ENCODE measurements at places on chromosomes 12 and 14.

DNA sequence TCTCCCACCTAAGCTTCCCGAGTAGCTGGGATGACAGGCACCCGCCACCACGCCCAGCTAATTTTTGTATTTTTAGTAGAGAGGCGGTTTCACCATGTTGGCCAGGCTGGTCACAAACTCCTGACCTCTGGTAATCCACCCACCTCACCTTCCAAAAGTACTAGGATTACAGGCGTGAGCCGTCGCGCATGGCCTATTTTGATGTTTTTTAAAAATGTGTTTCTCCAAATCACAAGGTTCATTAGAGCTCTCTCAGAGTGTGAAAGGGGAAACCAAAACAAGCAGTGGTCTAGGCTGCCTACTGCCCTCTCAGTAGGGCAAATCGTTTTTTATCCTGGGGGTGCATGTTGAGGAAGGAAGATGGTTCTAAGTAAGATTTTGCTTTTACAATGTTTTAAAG lies 211.5 kb downstream of the PIK3C2G start:
- DNase-seq = no peak

GRCh38 chr12:117890137-117890536 lies 78.7 kb downstream of the KSR2 start:
- DNase-seq = no peak

DNA sequence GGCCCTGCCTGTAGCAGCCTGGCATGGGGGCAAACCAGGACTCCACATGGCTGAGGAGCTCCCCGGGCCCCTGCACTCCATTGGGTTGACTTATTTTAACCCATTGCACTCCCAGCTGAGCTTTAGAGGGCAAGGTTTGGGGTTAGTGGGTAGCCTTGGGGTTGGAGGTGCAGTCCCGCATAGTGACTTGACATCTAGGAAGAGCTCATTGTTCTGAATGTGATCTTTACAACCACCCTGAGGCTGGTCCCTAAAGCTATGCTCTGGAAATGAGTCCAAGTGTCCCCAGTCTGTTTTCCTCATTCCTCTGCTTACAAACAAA lies 36.4 kb downstream of the NFKBIA start:
- DNase-seq = no peak

DNA sequence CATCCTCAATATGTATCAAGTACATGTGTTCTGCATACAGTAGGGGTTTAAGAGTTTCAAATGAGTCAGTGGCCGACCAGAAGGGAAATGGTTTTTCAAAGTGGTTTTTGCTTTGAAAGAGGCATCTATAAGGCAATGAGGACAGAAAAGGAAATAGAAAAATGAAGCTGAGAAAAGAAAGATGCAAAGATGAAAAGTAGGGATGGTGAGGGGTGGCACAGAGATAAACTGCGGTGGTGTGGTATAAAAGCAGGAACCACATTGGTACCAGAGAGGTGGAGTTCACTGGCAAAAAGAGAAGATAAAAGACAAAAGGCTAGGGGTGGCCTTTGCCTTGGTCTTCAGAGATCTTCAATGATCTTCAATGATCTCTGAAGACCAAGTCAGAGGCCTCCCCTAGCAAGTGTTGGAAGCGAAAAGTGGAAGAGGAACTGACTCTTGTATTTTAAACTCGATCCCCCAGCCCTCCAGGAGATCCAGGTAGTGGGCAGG lies 144.0 kb upstream of the KRR1 start:
- DNase-seq = no peak

DNA sequence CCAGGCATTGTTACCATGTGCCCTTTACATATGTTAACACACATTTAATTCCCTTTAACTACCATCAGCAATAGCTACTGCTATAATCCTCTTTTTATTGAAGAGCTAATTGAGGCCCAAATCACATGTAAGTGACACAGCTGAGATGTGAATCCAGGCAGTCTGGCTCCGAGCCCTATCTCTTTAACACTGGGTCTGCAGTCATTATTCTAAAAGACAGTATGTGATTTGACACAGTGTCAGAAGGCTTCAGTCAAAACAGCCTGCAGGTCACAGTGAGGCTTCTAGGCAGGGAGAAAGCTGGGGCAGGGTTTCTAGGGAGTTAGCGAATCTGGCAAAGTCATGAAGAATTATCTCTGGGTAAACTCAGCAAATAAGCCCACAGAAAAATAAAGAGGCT lies 148.2 kb downstream of the KIF21A start:
- DNase-seq = no peak

- no peak for DNase-seq
These were observed 170.8 kb downstream of the SNAPC1 start for GRCh38 chr14:61932974-61933373.

GRCh38 chr12:28172434-28173030 lies 17.7 kb upstream of the CCDC91 start:
- no peak for DNase-seq

DNA sequence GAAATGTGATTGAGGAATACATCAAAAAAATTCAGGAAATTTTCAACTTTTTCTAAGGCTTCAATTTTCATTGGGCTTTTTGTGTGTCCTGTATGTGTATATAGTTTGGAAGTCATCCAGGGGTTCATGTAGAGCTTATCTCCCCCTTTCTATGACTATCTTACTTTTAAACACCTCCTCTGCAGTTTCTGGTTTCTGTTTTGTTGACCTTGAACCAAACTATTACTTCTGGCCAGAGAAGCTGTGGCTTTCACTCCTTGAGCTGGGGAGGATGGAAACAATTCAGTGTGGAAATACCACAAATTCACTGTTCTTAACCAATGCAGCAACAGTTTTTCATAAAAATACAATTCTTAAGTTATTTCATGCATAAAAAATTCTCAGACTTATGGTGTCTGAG lies 613.2 kb upstream of the SEL1L start:
- DNase-seq = no peak

- DNase-seq = peak; percentile 98
These were observed at the start of gene EIF5 for GRCh38 chr14:103333754-103334643. TSS of gene EIF5 (plus strand) at chr14:103334237. CDS start at chr14:103335861, 1,624 bp downstream.

DNA sequence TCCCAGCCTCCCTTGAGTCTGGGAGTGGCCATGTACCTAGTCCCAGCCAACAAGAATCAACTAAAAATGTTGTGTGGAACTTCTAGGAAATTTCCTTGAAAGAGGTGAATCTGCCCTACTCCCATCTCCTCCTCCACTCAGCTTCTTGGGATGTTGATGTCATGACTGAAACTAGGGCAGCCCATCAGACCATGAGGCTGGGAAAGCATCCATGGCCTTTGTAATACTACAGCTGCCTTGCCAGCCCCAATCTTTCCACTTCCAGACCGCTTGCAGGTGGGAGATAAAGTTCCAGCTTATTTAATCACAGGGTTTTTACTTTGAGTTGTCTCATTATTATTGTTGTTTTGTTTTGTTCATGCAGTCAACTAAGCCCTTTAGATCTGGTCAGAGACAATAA lies 170.3 kb upstream of the LMNTD1 start:
- no peak for DNase-seq

- no peak for DNase-seq
These were observed 14.1 kb upstream of the NUMB start for GRCh38 chr14:73472185-73473114.

DNA sequence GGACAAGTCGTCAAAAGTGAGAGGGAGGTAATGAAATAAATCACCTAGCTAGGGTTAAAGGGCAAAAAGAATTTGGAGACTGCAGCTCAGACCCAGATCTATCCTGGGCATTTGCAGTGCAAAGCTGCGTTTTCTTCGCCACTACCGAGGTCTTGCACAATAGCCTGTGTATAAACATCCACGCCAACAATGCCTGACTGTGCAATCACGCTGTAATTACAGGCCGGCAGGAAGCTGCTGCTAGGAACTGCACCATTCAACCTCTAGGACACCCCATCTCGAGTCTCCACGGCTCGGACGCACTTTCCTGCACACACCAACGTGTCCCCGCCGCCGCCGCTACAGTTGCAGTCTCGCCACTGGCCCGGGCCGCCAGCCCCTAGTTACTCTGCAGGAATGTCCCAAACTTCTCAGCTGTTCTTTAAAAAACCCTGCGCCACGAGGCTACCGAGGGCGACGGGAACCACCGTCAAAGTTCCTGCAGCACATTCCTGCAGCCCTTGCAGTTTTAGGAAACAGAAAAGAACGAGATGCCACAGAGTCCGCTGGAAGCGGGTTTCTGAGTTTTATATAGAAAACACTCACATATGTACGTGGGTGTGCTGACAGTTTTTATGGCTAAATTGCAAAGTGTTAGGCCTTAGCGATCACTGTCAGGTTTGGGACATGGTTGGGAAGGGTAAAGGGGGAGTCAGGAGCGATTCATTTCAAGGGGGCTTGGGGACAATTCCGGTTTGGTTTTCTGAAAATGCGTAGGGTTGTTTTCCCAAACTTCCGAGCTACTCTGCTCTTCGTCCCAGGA lies 65.6 kb upstream of the PTGR2 start:
- DNase-seq = peak; percentile 48

GRCh38 chr12:62801796-62802195 lies 133.2 kb downstream of the PPM1H start:
- DNase-seq = no peak

DNA sequence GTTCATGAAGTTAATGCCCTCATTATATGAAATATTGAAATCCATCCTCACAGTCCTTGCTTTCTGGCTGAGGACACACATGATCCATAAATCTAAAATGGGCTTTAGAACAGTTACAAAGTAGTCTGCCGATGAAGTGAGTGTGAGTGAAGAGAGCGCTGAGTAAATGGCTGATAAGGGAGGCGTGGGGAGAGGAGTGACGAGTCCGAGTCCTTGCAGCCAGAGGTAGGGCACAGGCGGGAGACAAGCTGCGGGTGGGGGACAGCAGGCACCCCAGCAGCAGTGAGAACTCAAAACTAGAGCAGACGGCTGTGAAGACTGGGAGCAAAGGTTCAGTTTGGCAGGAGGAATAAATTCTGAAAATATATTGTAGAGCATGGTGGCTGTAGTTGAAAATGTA lies 140.1 kb upstream of the ATP2B1 start:
- DNase-seq = no peak

DNA sequence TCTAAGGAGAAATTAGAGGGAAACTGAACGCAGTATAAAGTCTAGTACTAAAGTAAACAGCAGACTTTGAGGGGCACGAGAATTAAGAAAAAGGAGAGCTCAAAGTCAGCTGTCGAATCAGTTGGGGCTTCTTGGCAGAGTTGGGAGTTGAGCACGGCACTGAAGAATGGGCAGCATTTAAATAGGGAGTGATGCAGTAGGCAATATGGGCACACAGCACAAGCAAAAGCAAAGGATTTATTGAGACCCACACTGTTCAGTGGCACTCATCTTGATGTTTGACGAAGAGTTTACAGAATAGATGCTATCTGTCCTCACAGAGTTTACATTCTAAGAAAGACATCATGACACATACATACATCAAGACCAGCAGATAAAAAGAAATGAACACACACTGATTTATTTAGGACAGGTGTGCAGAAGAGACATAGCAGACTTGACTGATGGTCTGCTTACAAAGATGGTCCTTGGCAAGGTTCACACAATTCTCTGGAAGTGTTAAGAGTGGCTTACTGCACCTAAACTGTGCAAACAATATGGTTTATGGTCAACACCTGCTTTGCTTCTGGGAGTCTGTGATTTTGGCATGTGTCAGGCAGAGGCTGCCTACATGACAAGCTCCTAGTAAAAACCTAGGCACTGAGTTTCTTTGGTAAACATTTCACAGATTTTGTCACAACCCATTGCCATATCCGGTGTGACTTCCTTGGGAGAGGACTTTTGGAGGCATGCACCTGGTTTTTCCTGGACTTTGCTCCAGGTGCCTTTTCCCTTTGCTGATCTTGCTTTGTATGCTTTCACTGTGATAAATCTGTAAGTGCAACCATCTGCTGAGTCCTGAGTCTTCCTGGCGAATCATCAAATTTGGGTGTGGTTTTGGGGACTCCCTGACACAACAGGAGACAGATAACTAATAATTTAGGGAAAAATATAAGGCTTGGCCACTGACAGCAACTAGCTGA lies 26.3 kb downstream of the ALKBH1 start:
- no peak for DNase-seq

- DNase-seq = no peak
These were observed 99.6 kb downstream of the SLC25A47 start for GRCh38 chr14:100422556-100423316.

GRCh38 chr12:117026343-117026742 lies 72.9 kb downstream of the TESC start:
- DNase-seq = no peak

- no peak for DNase-seq
These were observed 214.9 kb downstream of the KTN1 start for GRCh38 chr14:55794655-55795595.

- DNase-seq = no peak
These were observed 272.4 kb upstream of the RTL1 start for GRCh38 chr14:101175731-101176534.

DNA sequence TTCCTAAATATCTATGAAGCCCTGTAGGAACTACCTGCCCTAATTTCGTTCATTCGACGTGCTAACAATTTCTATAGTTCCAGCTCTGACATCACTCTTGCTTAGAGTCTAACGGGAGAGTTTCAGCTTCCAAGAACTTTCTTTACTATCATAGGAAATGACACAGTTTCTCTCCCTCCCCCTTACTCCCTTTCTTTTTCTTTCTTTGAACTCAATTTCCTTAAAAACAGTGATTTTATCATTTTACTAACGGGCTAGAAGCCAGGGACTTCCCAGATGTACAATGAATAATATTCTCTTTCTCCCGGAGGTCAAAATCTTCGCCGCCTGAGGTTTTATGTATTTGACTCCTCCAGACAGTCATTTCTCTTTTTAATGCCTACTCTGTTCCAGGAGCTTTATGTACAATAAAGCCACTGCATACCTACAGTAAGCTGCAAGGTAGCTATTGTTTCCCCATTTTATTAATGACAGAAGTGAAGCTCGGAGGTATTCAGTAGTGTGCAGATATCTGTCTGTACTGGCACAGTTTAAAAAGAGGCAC lies 15.7 kb downstream of the SMCO2 start:
- DNase-seq = no peak

DNA sequence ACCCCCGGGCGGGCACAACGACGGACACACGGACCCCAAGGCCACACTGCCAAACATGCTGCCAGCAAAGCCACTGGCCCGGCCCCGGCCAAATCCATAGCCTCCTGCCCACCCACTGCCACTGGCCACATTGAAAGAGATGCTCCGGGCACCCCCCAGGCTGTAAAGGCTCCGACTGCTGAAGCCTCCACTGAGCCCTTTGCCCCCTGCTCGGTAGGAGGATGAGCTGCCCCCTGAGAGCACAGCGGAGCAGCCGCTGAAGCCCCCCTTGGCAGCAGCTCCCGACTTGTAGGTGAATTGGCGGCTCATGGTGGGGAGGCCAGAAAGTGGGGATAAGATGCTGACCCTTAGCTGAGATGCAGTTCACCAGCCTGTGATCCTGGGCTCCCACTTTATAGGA lies at the start of gene KRT73:
KRT73 (minus strand) TSS at position 344 of the 400 bp plus-strand sequence; CDS start at position 309, 35 bp downstream.
- no peak for DNase-seq

GRCh38 chr12:93192878-93193277 lies 184.8 kb upstream of the NUDT4 start:
- DNase-seq = no peak

DNA sequence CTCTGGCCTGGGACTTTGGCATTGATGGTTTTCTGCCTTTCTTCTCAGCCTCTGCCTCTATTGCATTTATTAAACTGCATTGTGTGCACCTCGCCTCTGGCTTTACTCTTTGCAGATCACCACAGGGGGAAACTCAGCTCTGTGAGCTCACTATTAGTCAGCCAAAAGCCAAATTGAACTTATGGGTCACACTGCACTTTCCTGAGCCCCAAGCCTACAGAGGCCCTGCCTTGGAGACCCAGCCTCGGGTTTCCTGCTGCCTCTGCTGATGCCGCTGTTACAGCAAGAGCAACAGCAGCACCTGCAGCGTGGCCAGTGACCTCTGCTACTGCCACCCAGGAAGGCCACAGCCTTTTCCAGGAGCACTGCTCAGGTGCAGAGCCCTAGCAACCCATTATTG lies 122.5 kb downstream of the DAD1 start:
- DNase-seq = no peak

GRCh38 chr12:124392271-124392666 lies 97.4 kb downstream of the RFLNA start:
- DNase-seq = no peak
